DMS79 treated with DMSO at 0.1 percent for 48 hours (cell line): ENCODE measurements at places on chromosomes 2 and 18.

- DNase-seq: no peak
These were observed 187.2 kb downstream of the ANKRD30B start for GRCh38 chr18:14935210-14935609.

GRCh38 chr18:58205443-58206160, 161.6 kb downstream of the NEDD4L start:
- DNase-seq: no peak

GRCh38 chr18:79590191-79591031, 89.2 kb upstream of the CTDP1 start:
- no peak for DNase-seq

- DNase-seq: no peak
These were observed 155.5 kb downstream of the CNTNAP5 start for GRCh38 chr2:124180635-124181034.

DNA sequence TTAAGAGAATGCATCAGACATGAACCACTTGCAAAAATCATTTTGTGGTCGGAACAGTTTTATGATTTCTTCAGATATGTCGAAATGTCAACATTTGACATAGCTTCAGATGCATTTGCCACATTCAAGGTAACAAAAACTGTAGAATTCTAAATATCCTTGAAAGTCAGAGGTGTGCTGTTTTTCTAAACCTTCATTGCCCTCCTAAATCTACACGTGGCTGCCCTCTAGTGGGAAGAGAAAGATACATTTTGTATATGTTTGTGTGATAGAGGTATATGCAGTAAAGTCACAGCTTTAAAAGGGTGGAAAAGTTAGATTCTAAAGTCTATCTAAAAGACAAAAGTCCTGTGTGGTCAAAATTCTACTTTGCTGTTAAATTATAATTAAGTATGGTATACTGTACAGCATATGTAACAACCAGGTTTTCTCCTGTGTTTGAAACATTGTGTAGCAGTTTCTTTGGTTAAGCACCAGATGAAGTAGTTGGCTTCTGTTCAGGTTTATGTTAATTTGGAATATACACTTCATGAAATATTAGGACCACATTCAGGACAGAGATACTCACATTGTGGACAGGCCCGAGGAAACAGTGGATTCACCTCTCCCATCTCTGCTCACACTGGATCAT, 65.9 kb upstream of the ITM2C start:
- peak; percentile 52 for DNase-seq
